ENCODE measurements at places on chromosomes 7 and 10.

GRCh38 chr10:82190432-82191260, 315.7 kb downstream of the NRG3 start:
- no peak for DNase-seq

DNA sequence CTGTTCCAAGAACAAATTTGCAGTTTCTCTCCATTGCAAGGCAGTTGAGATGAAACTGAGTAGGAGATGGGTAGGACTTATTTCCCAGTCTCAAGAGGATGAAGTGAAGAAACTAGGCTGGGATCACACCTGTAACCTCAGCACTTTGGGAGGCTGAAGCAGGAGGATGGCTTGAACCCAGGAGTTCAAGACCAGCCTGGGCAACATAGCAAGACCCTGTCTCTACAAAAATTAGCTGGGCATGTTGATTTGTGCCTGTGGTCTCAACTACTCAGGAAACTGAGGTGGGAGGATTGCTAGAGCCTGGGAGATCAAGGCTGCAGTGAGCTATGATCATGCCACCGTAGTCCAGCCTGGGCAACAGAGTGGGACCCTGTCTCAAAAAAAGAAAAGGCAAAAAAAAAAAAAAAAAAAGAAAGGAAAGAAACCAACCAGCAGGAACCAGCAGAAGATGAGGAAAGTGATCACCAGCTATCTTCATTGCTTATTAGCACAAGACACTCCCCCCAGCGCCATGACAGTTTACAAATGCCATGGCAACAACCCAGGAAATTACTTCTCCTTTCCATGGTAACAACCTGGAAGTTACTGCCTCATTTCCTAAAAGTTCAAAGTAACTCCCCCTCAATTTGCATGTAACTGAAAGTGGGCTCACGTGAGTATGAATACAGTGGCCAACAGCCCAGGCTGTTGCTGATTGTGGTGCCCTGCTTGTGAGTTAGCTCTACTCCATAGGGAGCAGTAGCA, 18.3 kb upstream of the ST8SIA6 start:
- DNase-seq: no peak

- no peak for DNase-seq
Measured at GRCh38 chr7:1041551-1042491, 2.5 kb upstream of the GPR146 start.

GRCh38 chr10:75019370-75019769, 92.1 kb upstream of the SAMD8 start:
- DNase-seq: peak; percentile 40

DNA sequence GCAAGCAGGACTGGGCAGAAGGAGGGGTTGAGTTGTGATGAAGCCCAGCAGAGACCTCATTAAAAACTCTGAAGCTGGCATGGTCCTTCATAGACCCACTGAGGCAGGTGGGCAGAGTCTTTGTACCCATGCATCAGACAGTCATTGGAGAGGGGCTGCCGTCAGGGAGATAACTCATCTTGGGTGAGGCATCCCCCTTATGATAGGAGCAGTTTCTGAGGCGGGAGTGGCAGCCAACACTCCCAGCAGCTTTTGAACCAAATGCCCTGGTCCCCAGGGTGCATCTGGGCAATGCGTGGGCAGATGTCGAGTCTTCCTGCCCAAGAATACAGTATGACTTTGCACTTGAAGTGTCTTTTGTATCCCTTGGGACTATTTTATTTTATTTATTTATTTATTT, 68.1 kb downstream of the HTR5A start:
- DNase-seq: no peak

DNA sequence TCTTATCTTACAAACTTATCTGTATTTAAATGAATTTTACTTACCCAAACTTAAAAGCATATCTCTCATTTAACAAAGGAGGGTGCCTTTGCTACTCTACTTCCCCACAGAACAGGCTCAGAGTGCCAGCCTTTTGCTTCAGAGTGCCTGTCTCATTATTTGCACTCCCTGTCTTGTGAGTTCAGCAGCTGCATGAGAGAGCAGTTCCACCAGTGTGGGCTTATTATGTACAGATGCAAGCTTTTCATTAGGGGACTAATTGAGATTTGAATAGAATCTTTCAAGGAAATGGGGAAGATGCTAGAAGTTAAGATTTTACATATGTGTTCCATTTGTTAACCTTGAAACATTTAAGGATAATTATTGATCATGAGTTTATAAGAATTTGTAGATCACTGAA, 310.2 kb upstream of the LRRN3 start:
- no peak for DNase-seq

GRCh38 chr10:114938856-114939193, 830 bp downstream of the TRUB1 start:
- no peak for DNase-seq

GRCh38 chr10:70822076-70822820, 6.5 kb downstream of the SGPL1 start:
- DNase-seq: no peak

GRCh38 chr10:63528084-63528744, 7.0 kb downstream of the REEP3 start:
- DNase-seq: no peak

DNA sequence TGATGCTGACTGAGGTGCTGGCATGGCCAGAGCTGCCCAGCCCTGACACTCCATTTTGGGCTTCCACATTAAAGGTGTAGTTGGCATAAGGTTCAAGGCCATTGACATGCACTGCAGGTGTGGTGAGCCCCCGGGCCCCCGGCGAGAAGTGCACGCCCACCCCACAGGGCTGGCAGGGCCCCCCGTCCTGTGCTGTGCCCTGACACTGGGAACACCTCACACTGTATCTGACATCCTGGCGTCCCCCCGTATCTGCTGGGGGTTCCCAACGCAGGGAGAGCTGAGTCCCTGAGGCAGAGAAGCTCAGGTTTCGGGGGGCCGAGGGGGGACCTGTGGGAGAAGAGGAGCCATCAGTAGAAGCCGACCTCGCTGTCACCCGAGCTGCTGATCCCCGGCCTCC, 10.0 kb downstream of the EPHA1 start:
- DNase-seq: no peak

- peak; percentile 39 for DNase-seq
Measured at GRCh38 chr7:2030475-2031450, 202.0 kb downstream of the MAD1L1 start.

DNA sequence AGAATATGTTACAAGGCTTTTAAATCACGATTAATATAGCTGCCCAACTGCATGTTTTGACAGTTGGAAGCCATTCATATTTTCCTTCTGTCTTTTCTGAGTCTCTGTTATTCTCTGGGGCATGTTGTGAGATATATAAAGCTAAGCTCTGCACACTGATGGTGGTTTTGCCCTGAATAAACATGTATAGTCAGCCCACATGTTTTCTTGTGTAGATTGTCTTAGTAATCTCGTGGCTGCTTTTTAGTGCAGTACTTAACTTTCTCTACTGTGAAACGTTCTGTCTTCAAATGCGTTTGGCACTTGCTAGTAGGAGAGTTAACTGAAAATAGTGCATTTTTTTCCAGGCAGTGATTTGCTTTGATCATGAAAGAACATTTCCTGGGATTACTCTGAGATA, 268.5 kb downstream of the DNAJB9 start:
- no peak for DNase-seq
